ENCODE measurements at places on chromosomes 13 and 19.

- DNase-seq, result no peak
These were observed 107.3 kb downstream of the FGF14 start for GRCh38 chr13:102294407-102295018.

DNA sequence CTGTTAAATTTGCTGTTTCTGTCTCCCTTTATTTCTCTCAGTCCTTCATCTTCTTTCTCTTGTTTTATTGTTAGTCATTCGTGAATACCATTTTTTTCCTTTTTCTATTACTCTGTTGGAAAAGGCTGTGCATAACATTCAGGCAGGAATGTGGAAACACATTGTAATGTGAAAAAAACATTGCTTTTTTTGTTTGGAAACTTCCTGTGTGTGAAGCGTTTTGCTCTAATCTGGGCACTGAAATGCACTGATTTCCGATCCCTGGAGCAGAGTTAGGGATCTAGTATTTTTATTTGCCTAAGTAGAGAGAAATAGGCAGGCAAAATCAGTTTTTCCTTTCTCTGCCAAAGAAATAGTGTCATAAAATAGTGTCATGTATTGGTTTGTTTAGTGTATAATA, 155.5 kb downstream of the PCCA start:
- no peak for DNase-seq

DNA sequence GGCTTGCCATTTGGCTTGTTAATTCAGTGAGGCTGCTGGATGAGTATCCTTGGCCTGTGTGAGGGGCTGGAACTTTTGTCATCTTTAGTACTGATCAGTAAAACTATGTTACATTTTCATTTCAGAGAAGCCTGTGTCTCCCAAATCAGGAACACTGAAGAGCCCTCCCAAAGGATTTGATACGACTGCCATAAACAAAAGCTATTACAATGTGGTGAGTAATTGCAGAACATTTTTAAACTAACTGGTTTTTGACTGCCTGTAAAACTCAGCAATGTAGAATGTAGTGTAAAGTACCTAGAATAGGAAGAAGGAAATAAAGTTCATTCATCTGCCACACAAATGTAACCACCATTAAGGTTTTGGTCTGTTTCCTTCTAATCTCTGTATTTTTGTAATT, 87.4 kb upstream of the TEX29 start:
- no peak for DNase-seq

GRCh38 chr13:87777387-87777786, 106.2 kb downstream of the SLITRK5 start:
- no peak for DNase-seq

DNA sequence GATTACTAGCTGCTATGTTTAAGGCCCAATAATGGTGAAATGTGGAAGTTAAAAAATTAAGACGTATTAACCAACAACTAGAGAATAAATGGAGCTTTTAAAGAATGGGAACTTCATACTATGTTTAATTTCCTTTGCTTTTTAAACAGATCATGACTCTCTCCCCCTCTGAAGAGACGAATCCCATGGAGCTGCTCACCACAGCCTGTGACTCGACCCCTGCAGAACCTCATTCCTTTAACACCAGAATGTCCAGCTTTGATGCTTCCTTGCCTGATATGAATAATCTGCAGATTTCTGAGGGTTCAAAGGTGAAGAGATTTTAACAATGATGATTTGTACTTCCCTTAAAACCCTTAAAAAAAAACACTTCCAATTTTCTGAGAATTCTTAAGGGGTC, 53.0 kb downstream of the ZAR1L start:
- DNase-seq, result no peak

- DNase-seq, result no peak
These were observed 201.0 kb upstream of the RXFP2 start for GRCh38 chr13:31538067-31539042.

DNA sequence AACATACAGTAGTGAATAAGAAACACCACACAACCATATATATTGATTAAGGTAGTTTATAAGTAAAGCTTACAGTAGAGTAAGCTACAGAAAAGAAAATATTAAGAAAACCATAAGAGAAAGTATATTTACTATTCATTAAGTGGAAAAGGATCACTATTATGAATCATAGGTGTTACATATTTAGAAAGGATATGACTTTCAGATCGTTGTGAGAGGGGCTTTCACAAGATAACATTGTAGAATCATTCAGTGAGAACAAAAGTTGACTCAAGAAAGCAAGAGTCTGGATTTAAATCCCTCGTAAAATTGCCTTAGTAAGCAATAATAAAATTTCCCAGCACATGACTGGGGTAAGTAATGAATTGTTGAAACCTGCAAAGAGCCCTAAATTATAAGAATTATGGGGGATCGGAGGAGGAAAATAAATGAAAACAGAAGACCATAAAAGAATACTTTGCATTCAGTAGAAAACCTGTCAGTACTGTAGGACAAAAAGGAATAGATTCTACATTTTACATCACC, 6.0 kb downstream of the UFM1 start:
- no peak for DNase-seq

- DNase-seq, result no peak
These were observed 2190.3 kb upstream of the PCDH20 start for GRCh38 chr13:63605962-63606361.

GRCh38 chr19:40277356-40278059, 7.6 kb downstream of the AKT2 start:
- no peak for DNase-seq

DNA sequence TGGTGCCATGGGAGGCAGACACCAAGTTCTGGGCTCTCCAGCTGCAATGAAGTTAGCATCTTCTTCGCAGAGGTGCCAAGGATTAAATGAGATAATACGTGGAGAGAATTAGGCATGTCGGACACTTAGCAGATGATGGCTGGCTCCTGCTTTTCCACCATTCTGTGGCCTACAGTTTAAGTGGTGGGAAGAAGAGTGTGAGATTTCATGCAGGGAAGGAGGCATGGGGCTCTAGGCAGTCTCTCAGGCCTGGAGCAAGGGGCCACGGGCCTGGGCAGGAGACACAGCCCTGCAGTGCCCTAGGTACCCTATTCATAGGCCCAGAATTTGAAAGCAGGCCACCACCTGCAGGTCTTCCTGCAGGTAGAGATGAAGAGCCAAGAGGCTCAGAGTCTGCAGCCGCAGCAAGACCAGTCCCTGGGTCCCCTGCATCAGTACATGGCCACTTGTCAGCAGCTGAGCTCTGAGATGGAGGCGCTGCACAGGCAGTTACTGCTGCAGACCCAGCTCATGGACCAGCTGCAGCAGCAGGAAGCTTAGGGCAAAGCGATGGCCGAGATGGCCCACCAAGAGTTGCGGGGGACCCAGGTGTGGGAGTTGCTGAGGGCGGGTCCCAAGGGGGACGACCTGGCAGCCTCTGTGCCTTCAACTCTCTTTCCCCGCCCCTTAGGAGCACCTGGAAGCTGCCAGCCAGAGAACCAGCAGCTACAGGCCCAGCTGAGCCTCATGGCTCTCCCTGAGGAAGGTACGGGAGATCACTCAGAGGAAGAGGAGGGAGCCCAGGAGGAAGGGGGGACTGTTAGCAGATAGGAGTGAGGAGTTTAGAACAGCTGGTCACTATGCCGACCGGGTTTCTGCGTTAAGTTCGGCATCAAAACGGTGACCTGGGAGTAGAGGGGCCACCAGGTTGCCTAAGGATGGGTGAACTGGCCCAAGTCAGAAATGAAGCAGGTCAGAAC, 33.2 kb upstream of the ZNF492 start:
- no peak for DNase-seq

GRCh38 chr13:75857291-75857690, 221.2 kb downstream of the LMO7 start:
- DNase-seq, result no peak

GRCh38 chr13:114049626-114050101, 75.8 kb upstream of the C13orf46 start:
- DNase-seq, result no peak

- no peak for DNase-seq
These were observed at the start of gene THSD1 for GRCh38 chr13:52405767-52406494. THSD1 (minus strand) TSS chr13:52406172; CDS start chr13:52402600, 3,572 bp downstream.

GRCh38 chr13:46982856-46983582, 86.2 kb upstream of the HTR2A start:
- DNase-seq, result peak; percentile 45

- no peak for DNase-seq
These were observed 255.3 kb downstream of the SHISA2 start for GRCh38 chr13:25796474-25796873.

- no peak for DNase-seq
These were observed 553 bp downstream of the NAPA start for GRCh38 chr19:47514151-47514868.

DNA sequence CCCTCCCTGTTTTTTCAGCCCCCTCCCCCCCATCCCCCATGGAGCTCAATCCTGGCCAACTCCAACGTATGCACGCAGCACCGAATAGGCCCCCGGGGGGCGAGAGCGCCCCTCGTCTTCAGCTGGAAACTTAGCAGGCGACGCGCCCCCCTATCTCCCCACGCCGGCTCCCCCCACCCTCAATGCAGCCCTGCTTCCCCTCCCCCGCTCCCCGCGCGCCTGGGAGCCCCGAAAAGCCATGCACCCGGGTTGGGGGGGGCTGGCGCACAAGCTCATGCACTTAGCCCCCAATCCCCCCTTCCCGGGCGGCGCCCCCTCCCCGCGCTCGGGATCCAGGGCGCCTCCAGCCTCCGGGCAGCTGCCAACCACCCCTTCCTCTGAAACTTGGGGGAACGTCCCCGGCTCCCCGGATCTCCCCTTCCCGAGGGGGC, 508 bp downstream of the ZBTB7A start:
- no peak for DNase-seq

- no peak for DNase-seq
These were observed 241.6 kb downstream of the DNAJC15 start for GRCh38 chr13:43265028-43265427.

- DNase-seq, result no peak
These were observed 276.9 kb downstream of the UQCRFS1 start for GRCh38 chr19:28936001-28936400.

DNA sequence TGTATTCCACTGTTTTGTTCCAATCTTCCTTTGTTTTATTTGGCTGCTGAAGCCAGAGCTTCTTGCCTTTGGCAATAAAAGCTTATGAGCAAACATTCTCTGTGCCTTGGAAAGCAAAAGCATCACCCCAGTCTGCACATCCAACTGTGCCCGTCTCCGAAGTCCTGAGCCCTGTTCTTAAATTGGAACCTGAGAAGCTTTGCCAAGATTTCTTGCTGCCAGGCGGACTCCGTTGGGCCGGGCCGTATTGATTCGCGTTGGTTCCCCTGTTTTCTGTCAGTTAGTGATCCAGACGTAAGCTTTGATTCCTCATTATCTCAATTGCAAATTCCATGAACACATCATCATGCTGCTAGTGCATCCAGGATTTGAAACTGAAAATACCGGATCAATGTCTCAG, 793.0 kb downstream of the OLFM4 start:
- no peak for DNase-seq

GRCh38 chr19:54551293-54551692, 22.3 kb upstream of the LILRA2 start:
- peak; percentile 52 for DNase-seq

- DNase-seq, result no peak
These were observed 53.9 kb upstream of the ZNF536 start for GRCh38 chr19:30318261-30318660.

- no peak for DNase-seq
These were observed 88.8 kb downstream of the MBNL2 start for GRCh38 chr13:97310809-97311436.

DNA sequence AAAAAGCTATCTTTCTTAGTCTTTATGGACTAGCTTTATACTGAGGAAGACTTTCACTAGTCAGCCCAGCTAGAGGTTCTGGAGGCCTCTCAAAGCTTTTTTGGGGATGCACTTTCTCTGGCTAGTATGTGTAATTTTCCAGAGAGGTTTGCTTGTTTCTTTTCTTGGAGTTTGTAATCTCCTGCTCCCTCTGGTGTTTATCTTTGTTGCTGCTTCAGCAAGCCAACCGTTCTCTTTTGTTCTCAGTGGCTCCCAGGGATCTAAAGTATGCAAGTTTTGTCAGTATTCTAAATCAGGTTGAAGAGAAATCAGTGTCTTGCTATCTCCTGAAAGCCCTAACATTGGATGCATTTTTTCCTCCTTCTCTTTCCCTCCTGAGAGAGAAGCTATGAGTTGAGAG, 121.1 kb upstream of the MYO16 start:
- no peak for DNase-seq

DNA sequence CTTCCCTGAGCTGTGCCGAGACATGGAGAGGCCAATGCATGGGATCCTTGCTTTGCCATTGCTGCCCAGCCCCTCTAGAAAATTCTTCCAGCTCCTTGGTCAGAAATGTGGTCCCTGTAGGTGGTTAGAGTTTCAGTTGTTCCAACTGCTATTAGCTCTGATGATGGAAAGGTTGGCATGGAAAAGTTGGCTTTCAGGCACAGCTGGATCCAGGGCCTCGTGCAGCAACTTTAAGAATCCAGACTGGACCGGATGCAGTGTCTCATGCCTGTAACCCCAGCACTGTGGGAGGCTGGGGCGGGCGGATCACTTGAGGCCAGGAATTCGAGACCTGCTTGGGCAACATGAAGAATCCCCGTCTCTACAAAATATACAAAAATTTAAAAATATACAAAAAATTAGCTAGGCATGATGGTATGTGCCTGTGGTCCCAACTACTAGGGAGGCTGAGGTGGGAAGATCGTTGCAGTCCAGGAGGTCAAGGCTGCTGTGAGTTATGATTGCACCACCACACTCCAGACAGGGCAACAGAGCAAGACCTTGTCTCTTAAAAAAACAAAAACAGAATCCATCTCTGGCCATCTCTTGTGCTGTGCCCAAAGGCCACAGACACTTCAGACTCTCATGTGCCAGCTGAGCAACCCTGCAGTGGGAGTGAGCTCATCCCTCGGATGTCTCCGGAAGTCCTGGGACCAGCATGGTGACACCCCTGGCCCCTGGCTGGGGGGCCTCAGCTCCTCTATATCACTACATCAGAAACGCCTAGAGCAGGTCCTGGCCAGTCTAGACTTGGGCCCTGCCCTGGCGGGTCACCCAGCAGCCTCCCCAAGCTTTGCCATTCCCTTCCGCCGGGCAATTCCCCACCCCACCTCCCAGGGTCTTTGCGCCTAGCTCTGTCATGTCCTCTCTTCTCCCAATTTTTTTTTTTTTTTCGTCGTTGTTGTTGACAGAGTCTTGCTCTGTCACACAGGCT, 16.8 kb downstream of the MEX3D start:
- DNase-seq, result no peak

- DNase-seq, result no peak
These were observed 2.3 kb downstream of the KISS1R start for GRCh38 chr19:919199-920050.

GRCh38 chr19:31141301-31141700, 207.9 kb downstream of the TSHZ3 start:
- no peak for DNase-seq

Measured in CD4-positive, alpha-beta T cell treated with Interleukin-4 for 1 hour (primary cell).